ENCODE measurements at places on chromosomes 3 and 15. TPM values are rescaled to one million over a fixed set of nuclear protein-coding genes. Genes with fewer than 3 reads are reported as not detected.

WWTR1 gene
- total RNA-seq: 25.5 TPM

DNA sequence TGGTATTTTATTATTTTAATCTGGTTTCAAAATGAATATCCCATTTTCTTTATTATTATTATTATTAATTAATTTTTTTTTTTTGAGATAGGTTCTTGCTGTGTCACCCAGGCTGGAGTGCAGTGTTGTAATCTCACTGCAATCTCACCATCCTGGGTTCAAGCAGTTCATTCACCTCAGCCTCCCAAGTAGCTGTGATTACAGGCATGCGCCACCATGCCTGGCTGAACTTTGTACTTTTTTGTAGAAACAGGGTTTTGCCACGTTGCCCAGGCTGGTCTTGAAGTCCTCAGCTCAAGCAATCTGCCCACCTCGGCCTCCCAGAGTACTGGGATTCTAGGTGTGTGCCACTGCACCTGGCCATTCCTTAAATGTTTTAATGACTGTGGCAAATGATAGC lies 28.6 kb downstream of the DAG1 start:
- H3K27me3 ChIP-seq: no peaks in the 10 kb centered on the region
- DNase-seq: no peak
- peaks cover 2% of the 10 kb centered on the region for H3K4me1 ChIP-seq
- no peak overlapping the region for H3K4me3 ChIP-seq

DNA sequence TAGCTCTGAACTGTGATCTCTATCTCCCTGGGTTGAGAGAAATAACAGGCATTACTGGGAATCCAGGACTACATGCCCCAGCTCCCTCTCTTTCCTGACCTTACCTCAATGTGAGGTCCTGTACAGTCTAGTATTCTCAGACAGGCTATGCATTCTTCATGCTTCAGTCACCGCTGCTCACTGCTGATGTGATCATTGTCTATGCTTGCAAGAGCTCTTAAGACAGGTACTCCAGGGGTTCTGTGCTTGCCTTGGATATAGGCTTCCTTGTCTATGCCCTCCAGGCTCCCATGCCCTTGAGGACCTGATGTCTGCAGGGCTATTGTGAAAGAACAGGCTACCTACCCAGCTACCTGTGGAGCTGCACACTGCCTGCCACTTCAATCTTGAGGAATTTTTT lies 183.6 kb downstream of the MBNL1 start:
- DNase-seq: no peak
- peaks cover 6% of the 10 kb centered on the region for H3K4me1 ChIP-seq
- H3K27ac ChIP-seq: peak overlapping the region; percentile 61
- H3K36me3 ChIP-seq: peaks cover 4% of the 10 kb centered on the region

PLA2G4F gene
- total RNA-seq: 0.16 TPM

GRCh38 chr3:31724651-31725050 lies 191.9 kb downstream of the STT3B start:
- peak overlapping the region; percentile 86 for H3K27ac ChIP-seq
- H3K27me3 ChIP-seq: no peaks in the 10 kb centered on the region
- H3K4me1 ChIP-seq: peaks cover 30% of the 10 kb centered on the region
- DNase-seq: no peak
- H3K36me3 ChIP-seq: no peaks in the 10 kb centered on the region
- H3K4me3 ChIP-seq: peak overlapping the region; percentile 32

ZBBX gene
- 1.4 TPM for total RNA-seq

All from WTC11 (cell line).